Parietal lobe (tissue), 2 donors: ENCODE measurements at places on chromosomes 12 and 14. TPM values are rescaled to one million over a fixed set of nuclear protein-coding genes. Genes with fewer than 3 reads are reported as not detected.

EIF4B gene
- total RNA-seq = 763 TPM

OVCH1 gene
- total RNA-seq = 2.5 TPM

BCL2L14 gene
- not detected for total RNA-seq

OAS2 gene
- total RNA-seq = 2.5 TPM

TBX5 gene
- not detected for total RNA-seq

ACOT2 gene
- 23.8 TPM for total RNA-seq

MYO1H gene
- 0.31 TPM for total RNA-seq

UBE3B gene
- total RNA-seq = 44.4 TPM

SLC2A3 gene
- total RNA-seq = 59.5 TPM
